ENCODE measurements at places on chromosomes 13 and 19.

- DNase-seq, result no peak
These were observed 284.5 kb downstream of the FGF14 start for GRCh38 chr13:102117175-102117831.

- no peak for DNase-seq
These were observed 23.6 kb downstream of the ZNF541 start for GRCh38 chr19:47549261-47549862.

- DNase-seq, result no peak
These were observed 2554.8 kb downstream of the PCDH9 start for GRCh38 chr13:64675255-64675892.

GRCh38 chr13:114110091-114110829, 22.2 kb downstream of the RASA3 start:
- peak; percentile 61 for DNase-seq

DNA sequence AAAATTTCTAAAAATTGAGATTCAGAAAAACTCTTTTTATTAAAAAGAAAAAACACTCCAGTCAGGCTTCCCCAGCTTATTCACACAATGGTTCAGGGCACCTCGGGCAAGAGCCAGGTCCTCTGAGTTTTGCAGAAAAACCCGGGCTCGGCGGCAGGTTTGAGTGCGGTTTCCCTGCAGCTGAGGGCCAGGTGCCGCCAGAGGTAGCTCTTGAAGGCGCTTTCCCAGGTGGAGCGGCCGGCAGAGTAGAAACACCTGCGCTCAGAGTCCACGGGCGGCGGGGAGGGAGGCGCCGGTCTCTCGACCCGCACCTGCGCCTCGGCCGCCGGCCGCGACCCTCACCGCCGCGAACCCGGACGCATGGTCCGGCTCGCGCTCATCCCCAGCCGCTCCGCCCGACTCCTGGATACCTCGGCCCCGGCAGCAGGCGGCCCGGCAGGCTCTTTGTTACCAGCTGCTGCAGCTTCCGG, 444 bp downstream of the PROSER1 start:
- DNase-seq, result peak; percentile 1

DNA sequence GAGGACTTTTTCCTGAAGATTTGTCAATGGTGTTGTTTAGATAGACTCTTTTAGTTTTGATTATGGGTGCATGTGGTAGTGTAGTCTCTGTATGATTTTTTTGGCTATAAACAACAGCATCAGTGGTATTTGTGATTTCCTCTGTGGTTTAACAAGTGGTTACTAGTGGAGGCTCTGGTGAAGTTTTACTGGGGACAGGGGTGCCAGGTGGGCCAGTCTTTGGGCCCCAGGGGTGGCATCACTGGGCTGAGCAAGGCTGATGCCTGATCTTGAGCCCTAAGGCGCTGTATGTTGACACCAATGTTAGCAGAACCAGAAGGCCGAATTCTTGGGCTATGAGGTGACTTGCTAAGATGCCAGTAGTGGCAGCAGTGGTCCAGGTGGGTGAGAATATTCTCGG, 811.4 kb downstream of the DACH1 start:
- DNase-seq, result no peak

GRCh38 chr13:23979361-23980159, 82.3 kb upstream of the C1QTNF9B start:
- peak; percentile 17 for DNase-seq

- no peak for DNase-seq
These were observed 147.2 kb upstream of the ZNF507 start for GRCh38 chr19:32197896-32198882.

DNA sequence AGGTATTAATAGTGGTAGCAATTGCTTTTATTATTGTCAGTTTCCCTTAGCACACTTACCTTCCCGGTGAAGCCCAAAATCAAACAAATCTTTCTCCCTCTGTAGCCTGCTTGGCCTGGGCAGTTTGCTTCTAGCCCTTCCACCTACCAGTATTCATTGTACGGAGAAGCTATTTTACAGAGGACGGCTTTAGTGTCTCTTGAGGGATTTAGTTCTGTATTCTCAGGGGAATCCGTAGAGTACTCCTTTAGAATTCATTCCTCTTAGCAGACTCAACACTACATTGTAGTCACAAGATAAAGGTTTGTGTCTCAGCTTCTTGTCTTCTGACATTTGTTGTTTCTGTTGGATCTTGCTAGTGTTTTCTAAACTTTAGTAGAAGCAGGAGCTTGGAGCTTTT, 24.1 kb upstream of the WTIP start:
- DNase-seq, result no peak

DNA sequence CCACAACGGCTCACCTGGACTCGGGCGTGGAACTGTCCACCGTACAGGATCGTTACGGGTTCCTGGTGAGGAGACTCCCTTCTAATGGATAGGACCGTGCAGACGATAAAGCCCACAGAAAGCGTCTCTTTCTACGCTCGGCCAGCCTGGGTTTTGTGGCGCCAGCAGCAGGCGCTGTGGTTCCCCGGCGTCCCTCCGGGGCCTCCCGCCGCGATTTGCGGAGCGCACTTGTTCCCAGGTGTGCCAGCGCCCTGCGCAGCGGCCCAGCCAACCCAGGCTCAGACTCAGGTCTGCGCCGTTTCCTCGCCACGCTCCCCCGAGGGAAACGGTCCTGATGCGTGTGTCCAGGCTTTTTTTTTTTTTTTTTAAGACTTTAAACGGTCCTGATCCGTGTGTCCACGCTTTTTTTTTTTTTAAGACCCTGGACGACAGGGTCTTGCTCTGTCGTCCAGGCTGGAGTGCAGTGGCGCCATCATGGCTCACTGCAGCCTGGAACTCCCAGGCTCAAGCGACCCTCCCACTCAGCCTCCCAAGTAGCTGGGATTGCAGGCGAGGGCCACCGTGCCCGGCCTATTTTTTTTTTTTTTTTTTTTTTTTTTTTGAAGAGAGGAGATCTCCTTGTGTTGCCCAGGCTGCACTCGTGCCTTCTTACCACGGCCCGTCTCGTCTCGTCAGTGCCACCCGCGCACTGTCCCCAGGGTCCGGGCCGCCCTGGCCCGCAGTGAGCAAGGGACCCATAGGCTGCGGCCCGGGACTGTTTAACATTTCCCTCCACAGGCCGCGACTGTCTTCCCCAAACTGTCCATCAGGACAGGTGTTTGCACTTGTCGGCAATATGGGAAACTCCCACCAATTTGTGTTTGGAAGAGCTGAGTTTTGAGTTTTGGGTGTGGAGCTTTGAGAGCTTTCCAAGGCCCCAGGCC, 23.8 kb downstream of the GJA3 start:
- DNase-seq, result no peak

GRCh38 chr19:29841559-29842367, 30.0 kb downstream of the CCNE1 start:
- no peak for DNase-seq

GRCh38 chr13:39682310-39682709, 26.8 kb downstream of the COG6 start:
- no peak for DNase-seq

DNA sequence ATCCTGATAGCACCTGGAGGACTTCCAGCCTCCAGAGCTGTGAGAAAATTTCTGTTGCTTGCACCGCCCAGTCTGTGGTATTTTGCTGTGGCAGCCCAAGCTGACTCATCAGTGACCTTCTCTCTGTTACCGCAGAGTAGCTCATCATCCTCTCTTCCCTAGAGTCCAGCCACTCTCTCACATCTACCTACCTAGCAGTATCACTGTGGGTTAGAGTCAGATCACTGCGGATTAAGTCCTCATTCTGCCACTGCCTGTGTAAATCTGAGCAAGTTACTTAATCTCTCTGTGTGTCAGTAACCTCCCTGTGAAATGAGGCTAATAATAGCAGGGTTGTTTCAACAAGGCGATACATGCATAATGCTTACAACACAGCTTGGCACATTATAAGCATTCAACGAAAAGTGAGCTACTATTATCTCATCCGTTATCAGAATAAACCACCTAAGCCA, 40.3 kb upstream of the USPL1 start:
- DNase-seq, result peak; percentile 41

All from activated gamma-delta T cell treated with anti-CD3 and anti-CD28 coated beads, Interleukin-2, amount 50 U/mL, for 16 hours (primary cell).